ENCODE measurements at places on chromosomes 4 and X.

GRCh38 chr4:88104902-88105610, 53.4 kb downstream of the ABCG2 start:
- DNase-seq, result peak; percentile 78

GRCh38 chr4:1081689-1082040, 31.7 kb downstream of the RNF212 start:
- DNase-seq, result no peak

- no peak for DNase-seq
Observed at GRCh38 chr4:161655148-161655547, 508.7 kb downstream of the FSTL5 start.

DNA sequence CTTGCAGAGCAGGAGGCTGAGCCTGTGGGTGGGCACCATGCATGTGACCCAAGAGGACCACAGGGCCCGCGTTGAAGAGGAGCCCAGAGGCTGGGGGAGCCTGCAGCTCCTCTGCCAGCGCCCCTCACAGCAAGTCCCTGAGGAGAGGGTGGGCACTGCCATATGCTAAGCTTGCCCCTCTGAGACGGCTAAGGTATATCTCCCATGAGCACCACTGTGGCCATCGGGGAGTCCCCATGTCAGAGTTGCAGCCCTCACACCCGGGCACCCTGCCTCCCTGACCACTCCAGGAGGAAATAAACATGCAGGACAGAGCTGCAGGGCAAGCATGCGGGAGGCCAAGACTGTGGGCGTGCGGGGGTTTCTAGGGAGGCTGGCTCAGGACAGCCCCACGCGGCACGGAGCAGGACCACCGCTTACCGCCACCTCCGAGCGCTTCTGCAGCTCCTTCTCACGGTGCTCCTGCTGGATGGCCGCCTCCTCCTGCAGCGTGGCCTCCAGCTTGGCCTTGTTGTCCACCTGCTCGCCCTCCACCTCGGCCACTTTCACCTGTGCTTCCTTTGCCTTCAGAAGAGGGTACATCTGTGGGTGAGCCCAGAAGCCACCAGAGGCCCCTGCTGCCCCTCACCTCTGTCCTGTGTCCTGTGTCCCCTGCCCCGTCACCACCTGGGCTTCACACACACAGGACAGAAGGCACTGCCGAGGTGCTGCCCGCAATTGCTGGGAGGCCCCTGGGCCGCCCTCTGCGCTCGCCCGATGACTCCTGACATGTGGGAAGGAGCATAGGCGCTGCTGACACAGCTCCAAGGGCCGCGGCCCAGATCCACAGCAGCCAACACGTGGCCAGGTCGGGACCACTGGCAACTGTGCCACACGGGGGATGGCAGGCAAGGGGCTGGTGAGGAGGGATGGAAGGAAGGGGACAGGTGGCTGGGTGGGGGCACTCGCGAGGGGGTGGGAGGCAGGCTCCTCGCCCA, 29.8 kb downstream of the FGFR3 start:
- no peak for DNase-seq

- peak; percentile 0 for DNase-seq
Observed at GRCh38 chr4:178738026-178738425, 1295.8 kb upstream of the AGA start.

DNA sequence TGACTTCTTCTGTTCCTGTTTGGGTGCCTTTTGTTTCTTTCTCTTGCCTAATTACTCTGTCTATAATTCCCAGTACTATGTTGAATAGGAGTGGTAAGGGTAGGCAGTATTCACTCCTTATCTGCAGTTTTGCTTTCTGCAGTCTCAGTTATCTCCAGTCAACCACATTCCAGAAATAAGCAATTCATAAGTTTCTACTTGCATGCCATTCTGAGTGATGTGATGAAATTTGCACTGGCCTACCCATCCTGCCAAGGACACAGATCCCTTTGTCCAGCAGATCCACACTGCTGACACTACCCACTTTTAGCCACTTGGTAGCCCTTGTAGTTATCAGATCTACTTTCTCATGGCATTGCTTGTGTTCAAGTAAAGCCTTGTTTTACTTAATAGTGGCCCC, 971.6 kb upstream of the INTU start:
- peak; percentile 41 for DNase-seq

- DNase-seq, result peak; percentile 62
Observed at GRCh38 chrX:102846544-102847236, 90.4 kb upstream of the RAB40AL start.

- DNase-seq, result peak; percentile 17
Observed at GRCh38 chrX:109760209-109760921, 27.3 kb upstream of the ACSL4 start.

DNA sequence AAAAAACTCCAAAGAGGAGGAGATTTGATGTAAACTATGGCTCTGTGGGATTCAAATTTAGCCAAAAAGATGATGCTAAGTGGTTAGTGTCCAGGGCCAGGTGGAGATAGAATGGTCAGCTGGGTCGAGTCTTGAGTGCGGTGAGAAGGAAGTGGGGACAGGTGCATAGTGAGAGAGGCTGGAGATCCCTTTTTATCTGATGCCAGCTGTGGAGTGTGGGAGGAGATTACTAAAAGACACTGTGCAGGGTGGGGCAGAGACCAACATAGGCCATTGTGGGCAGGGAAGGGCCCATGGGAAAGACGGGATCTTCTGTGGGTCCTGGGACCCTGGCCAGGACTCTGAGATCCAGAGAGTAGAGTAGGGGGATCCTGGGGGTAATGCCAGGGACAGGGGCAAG, 34.6 kb upstream of the LEF1 start:
- DNase-seq, result no peak

- DNase-seq, result no peak
Observed at GRCh38 chr4:7254736-7255487, 62.6 kb downstream of the SORCS2 start.

GRCh38 chr4:83561381-83561780, 25.5 kb downstream of the GPAT3 start:
- peak; percentile 67 for DNase-seq

- peak; percentile 97 for DNase-seq
Observed at GRCh38 chr4:24856586-24856985, 56.3 kb downstream of the CCDC149 start.

DNA sequence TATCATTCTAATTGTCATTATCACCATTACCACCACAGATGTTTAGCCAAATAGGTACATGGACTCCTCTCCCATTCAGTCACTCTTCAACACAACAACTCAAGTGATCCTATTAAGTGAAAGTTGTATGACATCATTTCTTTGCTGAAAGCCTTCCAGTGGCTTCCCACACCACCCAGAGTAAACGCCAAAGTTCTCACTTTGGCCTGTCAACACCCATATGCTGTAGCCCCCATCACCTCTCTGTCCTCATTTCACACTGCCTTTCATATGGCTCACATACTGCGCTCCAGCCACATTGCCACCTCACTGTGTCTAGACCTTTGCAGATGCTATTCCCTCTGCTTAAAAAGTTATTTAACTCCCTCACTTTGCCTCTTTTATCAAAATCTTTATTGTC, 682.3 kb downstream of the ADGRL3 start:
- no peak for DNase-seq

Measured in astrocyte (in vitro differentiated cells and primary cell).